ENCODE measurements at places on chromosomes 1 and 21.

DNA sequence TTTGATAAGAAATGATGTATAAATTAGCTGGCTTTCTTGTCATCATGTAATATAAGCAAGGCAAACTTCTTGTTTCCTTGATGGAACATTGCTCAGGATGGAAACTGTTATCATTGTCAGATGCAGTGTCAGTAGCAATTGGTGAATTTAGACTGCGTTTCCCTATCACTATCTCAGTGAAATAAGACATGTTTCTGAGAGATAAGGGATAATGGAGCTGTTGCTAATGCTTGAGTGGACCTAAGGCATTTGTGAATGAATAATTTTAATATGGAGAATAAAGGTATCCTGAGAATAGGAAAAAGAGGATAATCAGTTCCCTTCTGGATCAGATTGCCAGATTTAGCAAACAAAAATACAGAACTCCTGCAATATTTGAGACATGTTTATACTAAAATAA is 160.9 kb downstream of the HLX start:
- no peak for DNase-seq

DNA sequence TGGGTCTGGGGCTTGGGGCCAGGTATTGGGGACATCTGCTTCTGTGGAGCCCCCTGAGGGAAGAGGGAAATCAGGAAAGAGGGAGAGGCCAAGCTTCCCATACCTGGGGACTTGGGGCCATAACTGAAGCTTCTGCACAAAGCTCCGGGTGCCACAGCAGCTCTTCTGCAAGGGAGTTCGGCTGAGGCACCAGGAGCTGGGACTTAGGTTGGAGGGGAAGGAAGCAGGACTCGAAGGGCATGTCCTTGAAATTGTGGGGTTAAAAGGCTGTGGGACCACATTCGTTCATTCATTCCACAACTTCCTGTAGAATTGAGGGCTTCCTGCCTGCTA is 1.7 kb upstream of the EPS8L3 start:
- DNase-seq: no peak

- no peak for DNase-seq
Measured at GRCh38 chr1:193185901-193186731, at the start of gene B3GALT2. B3GALT2 (minus strand) TSS chr1:193186613; CDS start chr1:193181562, 5,051 bp downstream.

DNA sequence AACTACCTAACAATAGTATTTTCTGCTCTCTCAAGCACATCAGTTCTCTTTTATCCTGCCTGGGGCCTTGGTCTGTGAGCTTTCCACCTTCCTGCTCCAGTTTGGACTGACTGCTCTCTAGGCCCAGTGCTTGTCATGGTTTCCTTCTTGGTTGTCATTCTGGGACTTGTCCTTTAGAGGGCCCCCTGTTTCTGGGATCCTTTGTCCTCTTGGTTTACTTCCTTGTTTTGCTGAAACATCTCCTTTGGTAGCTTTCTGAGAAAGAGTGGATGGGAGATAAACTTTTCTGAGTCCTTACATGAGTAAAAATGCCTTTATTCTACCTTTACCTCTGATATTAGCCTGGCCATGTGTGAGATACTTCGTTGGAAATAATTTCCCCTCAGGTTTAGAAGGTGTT is 4.7 kb downstream of the SLC1A7 start:
- no peak for DNase-seq

GRCh38 chr1:66685265-66685664 is 67.0 kb upstream of the DYNLT5 start:
- no peak for DNase-seq

- no peak for DNase-seq
Measured at GRCh38 chr1:9281071-9281827, 11.4 kb upstream of the SPSB1 start.

- no peak for DNase-seq
Measured at GRCh38 chr1:246573491-246573890, 7.2 kb downstream of the CNST start.

DNA sequence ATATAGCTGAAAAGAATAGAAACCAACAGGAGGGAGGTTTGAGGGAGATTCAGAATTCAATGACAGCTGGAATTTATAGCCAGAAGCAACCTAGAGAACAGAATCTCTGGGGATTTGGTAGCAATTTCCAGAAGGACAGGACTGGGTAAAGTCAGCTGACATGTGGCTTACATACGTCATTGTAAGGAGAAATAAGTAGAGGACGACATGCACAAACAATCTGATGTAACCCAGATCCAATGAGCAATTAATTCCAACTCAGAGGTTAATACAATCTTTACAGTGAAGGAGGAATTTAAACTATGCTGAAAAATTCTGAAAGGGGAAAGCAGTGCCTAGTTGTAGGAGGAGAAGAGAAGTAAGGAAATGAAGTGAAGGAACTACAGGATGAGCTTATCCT is 383.9 kb downstream of the PTBP2 start:
- DNase-seq: no peak

DNA sequence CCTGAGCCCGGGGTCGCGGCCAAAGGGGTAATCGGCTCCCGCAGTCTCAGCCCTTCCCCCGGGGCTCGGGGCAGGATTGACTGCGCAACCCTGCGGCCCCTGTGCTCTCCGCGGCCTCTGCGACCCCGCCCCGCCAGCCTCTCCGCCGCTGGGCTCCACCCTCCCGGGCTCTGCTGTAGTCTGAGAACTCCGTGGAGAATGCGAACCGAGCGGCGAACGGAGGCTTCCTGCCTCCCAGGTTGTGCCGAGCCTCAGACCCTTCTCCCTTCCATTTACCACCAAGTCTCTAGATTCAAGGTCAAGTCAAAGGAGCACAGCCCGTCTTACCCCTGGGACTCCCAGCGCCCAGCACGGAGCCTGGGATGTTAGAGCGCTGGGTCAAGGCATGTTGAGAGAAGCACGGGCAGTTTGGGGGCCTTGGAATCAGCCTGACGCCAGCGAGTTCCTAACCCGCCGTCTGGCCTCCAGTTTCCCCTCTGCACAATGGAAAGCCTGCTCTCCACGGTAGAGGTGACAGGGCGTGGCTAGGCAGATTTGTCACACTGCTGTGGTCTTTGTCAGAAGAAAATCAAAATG is 3.0 kb downstream of the ATP2B4 start:
- DNase-seq: no peak

- DNase-seq: no peak
Measured at GRCh38 chr1:208942394-208943130, 641.0 kb upstream of the CAMK1G start.

- no peak for DNase-seq
Measured at GRCh38 chr1:181206513-181206912, 118.0 kb downstream of the IER5 start.

- DNase-seq: no peak
Measured at GRCh38 chr1:110011527-110012041, 22.8 kb upstream of the STRIP1 start.

- DNase-seq: no peak
Measured at GRCh38 chr1:116433275-116434257, 60.5 kb downstream of the ATP1A1 start.

- DNase-seq: no peak
Measured at GRCh38 chr1:61436016-61436415, 288.9 kb downstream of the TM2D1 start.

DNA sequence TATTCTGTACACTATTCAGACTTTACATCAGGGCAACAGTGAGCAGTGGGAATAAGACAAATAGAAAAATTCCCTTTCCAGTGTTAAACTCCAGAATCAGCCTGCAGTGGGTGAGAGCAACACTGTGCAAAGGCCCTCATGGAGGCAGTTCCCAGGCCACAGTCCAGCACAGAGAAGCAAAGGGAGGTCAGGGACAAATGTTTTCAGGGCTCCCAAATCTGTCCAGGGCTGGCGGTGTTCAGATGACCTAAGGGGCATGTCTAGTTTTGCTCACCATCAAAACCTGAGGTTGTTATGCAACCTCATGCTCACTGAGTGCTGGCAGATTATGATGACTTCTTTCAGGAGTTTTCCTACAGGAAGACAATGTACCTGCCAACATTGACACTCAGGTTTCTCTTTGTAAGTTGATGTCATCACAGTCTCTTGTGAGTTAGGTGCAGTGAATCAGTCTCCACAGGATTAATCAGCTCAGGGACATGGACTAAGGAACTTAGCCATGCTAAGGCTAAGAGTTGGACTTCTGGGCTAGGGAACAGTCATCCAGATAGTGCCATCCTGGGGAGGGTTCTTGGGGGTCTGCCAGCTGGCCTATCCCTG is 3.6 kb upstream of the LCE5A start:
- no peak for DNase-seq
